ACHN (cell line): ENCODE measurements at places on chromosomes 6 and 20.

DNA sequence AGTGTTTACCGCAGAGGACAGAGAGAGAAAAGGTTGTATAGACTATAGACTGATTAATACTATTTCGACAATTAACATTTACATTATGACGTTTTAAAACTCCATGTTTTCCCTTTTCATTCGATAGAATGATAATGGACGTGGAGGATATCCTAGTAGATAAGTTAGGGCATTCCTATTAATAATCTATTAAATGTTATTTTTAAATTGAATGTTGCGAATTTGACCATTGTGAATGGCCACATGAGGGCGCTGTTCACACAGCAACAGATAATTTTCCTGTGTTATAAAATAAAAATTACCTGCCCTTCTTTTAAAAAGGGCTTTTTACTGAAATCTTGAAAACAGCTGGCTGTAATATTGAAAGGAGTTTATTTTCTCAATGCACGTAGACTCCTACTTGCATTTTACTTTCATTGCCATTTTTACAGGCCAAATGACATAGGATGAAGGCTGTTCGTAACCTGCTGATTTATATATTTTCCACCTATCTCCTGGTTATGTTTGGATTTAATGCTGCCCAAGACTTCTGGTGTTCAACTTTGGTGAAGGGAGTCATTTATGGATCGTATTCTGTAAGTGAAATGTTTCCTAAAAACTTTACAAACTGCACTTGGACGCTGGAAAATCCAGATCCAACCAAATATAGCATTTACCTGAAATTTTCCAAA lies 3.3 kb downstream of the ADGRB3 start:
- peak; percentile 39 for DNase-seq

- no peak for DNase-seq
Observed at GRCh38 chr6:168838037-168838399, 397.0 kb downstream of the SMOC2 start.

- DNase-seq = no peak
Observed at GRCh38 chr6:8651998-8652397, 216.7 kb upstream of the SLC35B3 start.

DNA sequence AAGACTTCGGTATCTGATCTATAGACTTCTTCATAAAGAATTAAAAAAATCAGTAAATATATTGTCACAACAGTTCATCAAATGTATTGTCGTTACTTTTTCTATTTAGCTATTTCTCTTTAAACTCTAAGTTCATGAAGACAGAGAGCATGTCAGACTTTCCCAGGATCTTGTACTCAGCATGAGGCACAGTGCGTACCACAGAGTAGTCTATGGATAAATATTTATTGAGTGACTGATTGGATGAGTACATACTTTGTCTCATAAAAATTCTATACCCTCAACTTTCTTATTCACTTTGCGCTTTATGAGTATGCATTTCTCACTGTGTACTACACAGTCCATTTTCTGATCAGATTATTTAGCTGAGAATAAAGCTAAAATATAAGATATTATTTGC lies 1284.4 kb upstream of the ADGRB3 start:
- DNase-seq = no peak

DNA sequence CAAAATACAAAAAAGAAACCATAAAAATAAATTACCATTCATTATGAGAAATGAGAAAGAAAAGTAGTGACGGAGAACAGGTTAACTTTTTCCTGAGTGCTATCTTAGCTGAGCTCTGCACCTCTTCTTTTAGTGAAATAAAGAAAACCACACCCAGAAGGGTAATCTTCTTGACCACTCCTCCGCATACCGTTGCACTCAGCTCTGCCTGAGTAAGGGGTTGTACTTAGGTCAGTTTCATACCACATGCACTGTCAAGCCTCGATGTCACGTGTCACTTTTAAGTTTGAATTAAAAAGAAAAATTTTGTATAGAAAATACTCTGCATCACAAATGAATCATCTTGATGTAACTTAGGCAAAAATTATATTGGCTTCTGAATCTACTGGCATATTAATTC lies 2.8 kb downstream of the EZR start:
- DNase-seq = peak; percentile 53

- no peak for DNase-seq
Observed at GRCh38 chr20:52448513-52449232, 257.1 kb upstream of the ZFP64 start.

DNA sequence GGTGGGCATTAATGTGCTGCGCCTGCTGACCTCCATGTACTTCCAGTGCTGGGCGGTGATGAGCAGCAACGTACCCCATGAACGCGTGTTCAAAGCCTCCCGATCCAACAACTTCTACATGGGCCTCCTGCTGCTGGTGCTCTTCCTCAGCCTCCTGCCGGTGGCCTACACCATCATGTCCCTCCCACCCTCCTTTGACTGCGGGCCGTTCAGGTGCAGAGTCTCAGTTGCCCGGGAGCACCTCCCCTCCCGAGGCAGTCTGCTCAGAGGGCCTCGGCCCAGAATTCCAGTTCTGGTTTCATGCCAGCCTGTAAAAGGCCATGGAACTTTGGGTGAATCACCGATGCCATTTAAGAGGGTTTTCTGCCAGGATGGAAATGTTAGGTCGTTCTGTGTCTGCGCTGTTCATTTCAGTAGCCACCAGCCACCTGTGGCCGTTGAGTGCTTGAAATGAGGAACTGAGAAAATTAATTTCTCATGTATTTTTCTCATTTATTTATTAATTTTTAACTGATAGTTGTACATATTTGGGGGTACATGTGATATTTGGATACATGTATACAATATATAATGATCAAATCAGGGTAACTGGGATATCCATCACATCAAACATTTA lies 35.2 kb upstream of the NOP56 start:
- no peak for DNase-seq

DNA sequence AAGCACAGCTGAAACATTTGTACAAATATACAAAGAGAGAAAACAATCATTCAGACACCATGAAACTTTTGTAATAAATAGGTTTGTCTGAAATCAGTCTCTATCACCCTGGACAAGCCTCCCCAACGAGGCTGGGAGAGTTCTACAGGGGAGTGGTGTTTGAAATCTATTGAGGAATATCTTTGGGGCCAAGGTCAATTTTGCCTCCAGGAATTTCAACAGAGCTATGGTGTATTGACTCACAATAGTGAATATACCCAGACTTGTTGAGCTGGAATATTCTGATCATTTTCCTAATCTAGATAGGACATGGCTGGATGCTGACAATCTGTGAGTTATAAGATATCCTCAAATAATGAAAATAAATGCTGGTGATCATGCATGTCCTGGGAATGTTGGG lies 51.5 kb upstream of the ENPP5 start:
- no peak for DNase-seq

GRCh38 chr20:10540636-10541493 lies 105.8 kb downstream of the SLX4IP start:
- peak; percentile 86 for DNase-seq

DNA sequence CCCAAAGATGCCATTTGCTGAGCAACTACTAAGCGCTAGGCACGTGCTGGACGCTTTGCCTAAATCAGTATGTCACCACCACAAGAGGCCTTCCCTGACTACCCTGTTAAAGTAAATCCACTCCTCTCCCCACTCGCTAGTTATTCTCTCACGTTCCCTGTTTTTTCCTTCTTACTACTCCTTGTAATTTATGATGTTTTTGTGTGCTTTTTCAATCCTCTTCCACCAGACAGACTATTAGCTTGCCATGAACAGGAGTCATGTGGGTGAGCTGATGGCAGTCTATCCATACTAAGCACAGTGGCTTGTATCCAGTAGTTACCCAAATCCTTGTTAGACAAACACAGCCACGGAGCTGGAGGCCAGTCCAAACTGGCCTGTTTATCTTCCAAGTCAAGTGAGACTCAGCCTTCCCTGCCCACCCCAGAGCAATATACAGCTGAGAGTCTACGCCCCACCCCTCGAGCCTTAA lies 41.2 kb downstream of the C6orf132 start:
- DNase-seq = no peak

GRCh38 chr20:2798095-2798805 lies 2.2 kb downstream of the CPXM1 start:
- no peak for DNase-seq

DNA sequence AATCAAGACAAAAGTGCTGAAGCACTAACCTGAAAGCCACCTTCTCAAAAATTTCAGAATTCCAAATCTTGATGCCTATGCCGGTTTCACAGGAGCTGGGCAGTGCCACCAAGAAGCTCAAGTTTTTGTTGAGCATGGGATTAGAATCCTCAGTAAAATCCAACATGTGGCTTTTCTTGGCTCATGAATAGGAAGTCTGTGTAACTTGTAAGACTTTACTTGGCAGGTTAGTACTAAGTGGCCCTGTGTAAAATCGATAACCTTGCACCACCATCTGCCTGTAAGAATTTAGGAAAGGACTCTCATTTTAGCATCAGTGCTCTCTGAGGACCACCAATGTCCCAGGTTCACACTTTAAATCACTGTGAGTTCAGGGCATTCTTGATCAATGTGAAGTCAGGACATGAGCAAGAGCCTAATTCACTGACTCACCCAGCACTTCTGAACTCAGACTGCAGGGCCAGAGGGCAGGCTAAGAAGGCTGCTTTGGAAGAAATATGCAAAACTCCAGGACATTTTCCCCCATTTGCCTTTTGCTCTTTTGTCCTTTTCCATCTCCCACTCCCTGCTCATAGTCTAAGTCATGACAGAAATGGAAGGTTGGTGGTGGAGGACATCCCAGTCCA lies 113.2 kb downstream of the EDN1 start:
- peak; percentile 39 for DNase-seq

- no peak for DNase-seq
Observed at GRCh38 chr20:43492101-43492500, 15.4 kb upstream of the L3MBTL1 start.

DNA sequence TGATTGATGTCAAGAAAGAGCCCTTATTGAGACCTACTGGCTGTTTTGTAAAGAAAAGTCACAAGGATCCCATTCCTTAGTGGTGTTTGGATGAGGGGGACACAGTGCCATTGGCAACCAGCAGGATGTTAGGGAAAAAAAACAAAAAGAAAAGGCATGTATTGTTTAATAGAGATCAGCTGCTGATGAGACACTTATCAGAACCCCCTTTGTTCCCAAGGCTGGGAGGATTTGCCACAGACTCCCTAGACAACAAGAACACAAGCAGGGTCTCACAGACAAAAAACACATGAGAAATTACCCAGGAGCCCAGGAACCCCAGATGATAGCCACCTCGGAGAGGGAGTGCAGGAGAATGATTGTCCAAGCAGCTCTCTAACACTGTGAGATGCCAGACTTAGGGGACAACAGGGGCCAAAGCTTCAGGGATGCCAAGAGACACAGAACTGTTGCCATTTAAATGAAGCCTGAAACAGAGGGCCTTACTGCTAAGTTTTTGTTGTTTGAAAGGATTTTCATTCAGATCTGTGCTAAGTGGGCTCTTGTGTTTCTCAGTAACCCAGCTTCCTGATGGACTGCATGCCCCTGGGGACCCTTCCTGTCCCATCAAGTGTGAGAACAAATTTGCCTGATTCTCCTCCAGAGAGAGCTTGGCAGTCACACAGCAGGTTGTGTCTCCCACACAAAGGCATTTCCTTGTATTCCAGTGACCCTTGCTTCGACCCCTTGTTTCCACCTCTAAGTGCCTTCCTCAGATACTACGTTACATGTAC lies 48.7 kb upstream of the HEY2 start:
- no peak for DNase-seq

GRCh38 chr6:4790158-4790899 lies 14.1 kb downstream of the CDYL start:
- DNase-seq = no peak

GRCh38 chr20:54293526-54293925 lies 85.6 kb downstream of the PFDN4 start:
- no peak for DNase-seq

DNA sequence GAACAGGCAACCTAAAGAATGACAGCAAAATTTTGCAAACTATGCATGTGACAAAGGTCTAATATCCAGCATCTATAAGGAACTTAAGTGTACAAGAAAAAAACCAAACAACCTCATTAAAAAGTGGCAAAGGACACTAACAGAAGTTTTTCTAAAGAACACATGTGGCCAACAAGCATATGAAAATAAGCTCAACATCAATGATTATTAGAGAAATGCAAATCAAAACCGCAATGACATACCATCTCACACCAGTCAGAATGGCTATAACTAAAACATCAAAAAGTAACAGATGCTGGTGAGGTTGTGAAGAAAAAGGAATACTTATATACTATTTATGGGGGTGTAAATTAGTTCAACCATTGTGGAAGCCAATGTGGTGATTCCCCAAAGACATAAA lies 5.5 kb downstream of the RFPL4B start:
- no peak for DNase-seq

GRCh38 chr6:161074496-161075121 lies 83.0 kb downstream of the MAP3K4 start:
- no peak for DNase-seq

GRCh38 chr6:166420351-166420750 lies 37.6 kb upstream of the MPC1 start:
- DNase-seq = no peak

GRCh38 chr20:50891138-50891537 lies 40.1 kb downstream of the ADNP start:
- no peak for DNase-seq

DNA sequence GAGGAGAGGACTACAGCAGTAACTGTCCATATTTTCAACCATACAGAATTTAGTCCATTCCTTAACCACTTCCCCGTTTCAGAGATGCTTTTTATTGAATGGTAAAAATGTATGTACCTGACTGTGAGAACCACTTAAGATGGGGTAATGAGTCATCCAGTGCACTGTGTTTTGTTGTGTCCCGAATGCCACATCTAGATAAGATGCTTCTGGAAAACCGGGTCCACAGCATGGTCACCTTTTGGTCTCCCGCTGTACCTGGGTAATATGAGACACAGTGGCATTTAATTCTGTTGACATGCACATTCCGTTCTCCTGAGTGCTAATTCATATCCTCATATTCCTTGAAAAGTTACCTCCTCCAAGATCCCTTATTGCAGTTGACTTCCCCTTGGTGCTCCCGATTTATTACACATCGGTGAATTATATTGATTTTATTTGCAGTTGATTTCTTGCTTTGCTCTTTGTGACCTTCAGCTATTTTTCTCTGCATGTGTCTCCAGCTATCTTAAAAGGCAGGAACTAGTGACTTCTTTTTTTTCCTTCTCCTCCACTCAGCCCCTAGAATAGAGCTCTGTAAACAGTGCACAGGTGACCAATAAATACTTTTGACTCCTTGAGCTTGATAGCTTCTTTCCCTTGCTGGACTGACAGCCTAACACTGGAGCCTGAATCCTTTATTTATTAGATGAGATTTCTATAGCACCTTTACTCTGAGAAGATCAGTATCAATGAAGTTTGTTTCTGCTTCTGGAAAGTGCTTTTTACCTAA lies 314.6 kb downstream of the ZFAND3 start:
- no peak for DNase-seq
